ENCODE measurements at places on chromosomes 7 and 10. TPM values are rescaled to one million over a fixed set of nuclear protein-coding genes. Genes with fewer than 3 reads are reported as not detected.

- no peaks in the 10 kb centered on the region for H3K27me3 ChIP-seq
- H3K36me3 ChIP-seq = no peaks in the 10 kb centered on the region
- H3K4me1 ChIP-seq = no peaks in the 10 kb centered on the region
- H3K27ac ChIP-seq = no peak overlapping the region
Observed at GRCh38 chr7:11804621-11805020, 27.4 kb downstream of the THSD7A start.

Gene HMX3
- polyA plus RNA-seq = 0.51 TPM

DNA sequence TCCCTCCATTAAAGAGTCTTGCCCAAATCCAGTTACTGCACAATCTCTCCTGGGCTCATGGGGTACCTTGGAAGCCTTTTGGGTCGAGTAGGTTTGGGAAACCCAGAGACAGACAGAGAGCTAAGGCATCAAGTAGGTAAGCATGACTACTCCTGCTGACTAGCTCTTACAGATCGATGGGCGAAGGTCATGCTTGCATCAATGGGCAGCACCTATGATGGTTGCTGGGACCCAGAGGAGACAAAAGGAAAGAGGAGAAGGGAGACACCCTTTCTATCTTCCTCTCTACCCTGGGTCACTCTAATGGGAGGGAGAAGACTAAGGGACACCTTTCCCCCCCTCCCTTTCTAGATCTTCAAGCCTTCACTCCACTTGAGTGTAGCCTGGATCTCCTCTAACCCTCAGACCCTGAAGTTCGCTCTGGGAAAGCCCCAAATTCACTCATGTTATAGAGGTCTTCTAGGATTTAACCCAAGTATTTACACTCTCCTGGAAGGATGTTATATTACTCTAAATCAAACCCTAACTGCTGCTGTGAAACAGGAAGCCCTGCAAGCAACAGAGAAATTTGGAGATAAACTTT lies 31.6 kb upstream of the ZNF746 start:
- H3K36me3 ChIP-seq = no peaks in the 10 kb centered on the region
- H3K4me1 ChIP-seq = no peaks in the 10 kb centered on the region
- H3K27ac ChIP-seq = no peak overlapping the region
- DNase-seq = no peak

DNA sequence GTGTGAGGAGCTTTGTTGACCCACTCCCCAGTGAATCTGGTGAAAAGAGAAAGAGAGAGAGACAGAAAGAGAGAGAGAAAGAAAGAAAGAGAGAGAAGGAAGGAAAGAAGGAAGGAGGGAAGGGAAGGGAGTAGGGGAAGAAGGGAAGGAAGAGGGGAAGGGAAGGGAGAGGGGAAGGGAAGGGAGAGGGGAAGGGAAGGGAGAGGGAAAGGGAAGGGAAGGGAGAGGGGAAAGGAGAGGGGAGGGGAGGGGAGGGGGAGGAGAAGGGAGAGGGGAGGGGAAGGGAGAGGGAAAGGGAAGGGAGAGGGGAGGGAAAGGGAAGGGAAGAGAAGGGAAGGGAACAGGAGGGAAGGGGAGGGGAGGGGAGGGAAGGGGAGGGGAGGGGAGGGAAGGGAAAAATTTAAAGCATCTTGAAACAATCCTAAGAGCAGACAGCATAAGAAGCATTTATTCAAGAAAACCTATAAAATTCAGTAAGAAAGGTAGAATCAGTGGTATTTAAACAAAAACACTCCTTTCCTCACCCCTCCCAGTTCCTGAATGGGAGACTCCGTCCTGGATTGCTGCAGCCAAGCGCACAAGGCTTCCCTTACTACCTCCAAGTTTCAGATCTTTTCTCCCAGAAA lies 846.2 kb upstream of the POM121L12 start:
- H3K36me3 ChIP-seq = no peaks in the 10 kb centered on the region
- DNase-seq = no peak
- no peaks in the 10 kb centered on the region for H3K4me1 ChIP-seq
- H3K4me3 ChIP-seq = no peak overlapping the region
- no peak overlapping the region for H3K27ac ChIP-seq

Gene RSPH10B
- polyA plus RNA-seq = 0.19 TPM

- H3K4me3 ChIP-seq = no peak overlapping the region
- H3K36me3 ChIP-seq = no peaks in the 10 kb centered on the region
- no peaks in the 10 kb centered on the region for H3K27me3 ChIP-seq
- no peaks in the 10 kb centered on the region for H3K4me1 ChIP-seq
- no peak overlapping the region for H3K27ac ChIP-seq
Observed at GRCh38 chr10:91787810-91788209, 10.4 kb upstream of the TNKS2 start.

GRCh38 chr10:63462442-63462841 lies 3.3 kb downstream of the JMJD1C start:
- DNase-seq = no peak
- no peak overlapping the region for H3K4me3 ChIP-seq
- H3K27me3 ChIP-seq = no peaks in the 10 kb centered on the region
- H3K36me3 ChIP-seq = no peaks in the 10 kb centered on the region

DNA sequence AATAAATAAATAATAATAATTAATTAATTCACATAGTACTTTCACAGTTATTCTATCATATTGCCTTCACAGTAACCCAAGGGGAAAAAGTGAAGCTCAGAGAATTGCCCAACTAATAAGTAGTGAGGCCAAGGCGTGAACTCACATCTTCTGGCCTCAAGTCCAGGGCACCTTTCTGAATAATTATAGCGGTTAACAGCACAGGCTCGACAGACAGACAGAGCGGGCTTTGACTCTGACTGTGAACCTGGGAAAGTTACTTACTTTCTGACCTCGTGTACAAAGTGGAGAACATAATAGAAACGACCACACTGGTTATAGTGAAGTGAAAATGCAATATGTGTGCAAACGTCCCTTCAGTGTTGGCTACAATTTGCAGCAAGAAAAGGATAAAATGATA lies 5.7 kb upstream of the SMKR1 start:
- H3K4me1 ChIP-seq = no peaks in the 10 kb centered on the region
- peaks cover 2% of the 10 kb centered on the region for H3K27me3 ChIP-seq
- no peak overlapping the region for H3K27ac ChIP-seq
- H3K36me3 ChIP-seq = no peaks in the 10 kb centered on the region

- DNase-seq = peak; percentile 87
- H3K36me3 ChIP-seq = no peaks in the 10 kb centered on the region
- peak overlapping the region; percentile 95 for H3K27ac ChIP-seq
- peaks cover 4% of the 10 kb centered on the region for H3K4me1 ChIP-seq
Observed at GRCh38 chr10:17756557-17757217, 4.7 kb downstream of the TMEM236 start.

DNA sequence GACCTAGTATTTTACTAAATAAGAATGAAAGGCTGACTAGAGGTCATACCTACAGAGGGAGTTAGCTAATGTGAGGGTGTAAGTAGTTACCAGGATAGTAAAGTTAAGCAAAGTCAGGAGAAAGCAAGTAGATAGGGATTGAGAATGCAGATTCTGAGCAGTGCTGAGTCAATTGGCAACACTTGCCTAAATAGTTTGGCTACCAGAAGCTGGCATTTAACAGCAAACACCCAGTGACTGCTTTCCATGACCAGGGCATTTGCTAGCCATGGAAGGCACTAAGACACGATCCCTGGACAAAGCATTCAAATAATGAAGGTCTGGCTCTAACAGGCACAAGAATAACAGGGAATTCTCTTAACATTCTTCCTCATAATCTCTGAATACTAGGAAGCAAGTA lies 25.9 kb downstream of the TNKS2 start:
- H3K4me1 ChIP-seq = no peaks in the 10 kb centered on the region
- peaks cover 22% of the 10 kb centered on the region for H3K36me3 ChIP-seq
- no peak overlapping the region for H3K4me3 ChIP-seq
- DNase-seq = no peak
- H3K27ac ChIP-seq = no peak overlapping the region

- no peak overlapping the region for H3K4me3 ChIP-seq
- H3K36me3 ChIP-seq = peaks cover 2% of the 10 kb centered on the region
- no peaks in the 10 kb centered on the region for H3K27me3 ChIP-seq
- no peak overlapping the region for H3K27ac ChIP-seq
Observed at GRCh38 chr7:11416641-11417458, 415.1 kb downstream of the THSD7A start.

Gene ZNF25
- polyA plus RNA-seq = 1.4 TPM

Gene VGF
- polyA plus RNA-seq = not detected

DNA sequence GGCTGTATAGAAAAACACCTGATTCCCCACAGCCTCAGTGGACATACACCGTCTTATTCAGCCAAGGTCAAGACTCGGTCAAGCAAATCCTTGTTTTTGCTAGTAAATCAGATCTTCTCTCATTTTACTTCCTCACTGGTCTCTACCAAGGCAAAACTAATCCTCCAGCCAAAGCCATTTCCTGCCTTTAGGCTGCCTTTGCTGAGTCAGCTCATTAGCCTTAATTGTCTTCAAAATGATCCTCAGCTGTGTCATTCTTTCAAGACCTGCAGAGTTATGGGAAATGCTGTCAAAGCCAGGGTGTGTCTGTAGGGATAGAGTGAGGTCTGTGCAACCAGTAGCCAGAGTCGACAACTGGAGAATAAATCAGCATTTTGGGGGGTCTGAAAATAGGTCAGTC lies 107.2 kb upstream of the FAM180A start:
- H3K27ac ChIP-seq = no peak overlapping the region
- no peak overlapping the region for H3K4me3 ChIP-seq
- no peaks in the 10 kb centered on the region for H3K36me3 ChIP-seq

Gene RPEL1
- polyA plus RNA-seq = not detected

Gene SFTPA1
- 0.21 TPM for polyA plus RNA-seq

DNA sequence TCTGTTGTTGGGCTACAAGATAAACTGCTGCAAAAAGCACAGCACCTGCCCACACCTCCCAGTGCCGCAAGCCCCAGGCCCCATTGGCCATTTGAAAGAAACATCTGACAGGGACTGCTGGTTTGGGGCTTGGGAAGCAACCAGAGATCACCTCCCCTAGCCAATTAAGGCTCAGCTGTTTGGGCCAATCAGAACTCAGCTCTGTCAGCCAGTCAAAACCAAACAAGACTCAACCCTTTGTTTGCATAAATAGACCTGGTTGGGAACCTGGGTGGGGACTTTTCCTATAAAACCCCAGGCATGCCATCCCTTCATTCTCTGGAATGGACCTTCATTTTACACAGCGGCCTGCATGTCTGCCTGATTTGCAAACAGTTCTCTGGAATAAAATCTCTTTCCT lies 17.2 kb upstream of the NME8 start:
- H3K27ac ChIP-seq = no peak overlapping the region
- H3K27me3 ChIP-seq = no peaks in the 10 kb centered on the region
- DNase-seq = no peak
- no peak overlapping the region for H3K4me3 ChIP-seq

DNA sequence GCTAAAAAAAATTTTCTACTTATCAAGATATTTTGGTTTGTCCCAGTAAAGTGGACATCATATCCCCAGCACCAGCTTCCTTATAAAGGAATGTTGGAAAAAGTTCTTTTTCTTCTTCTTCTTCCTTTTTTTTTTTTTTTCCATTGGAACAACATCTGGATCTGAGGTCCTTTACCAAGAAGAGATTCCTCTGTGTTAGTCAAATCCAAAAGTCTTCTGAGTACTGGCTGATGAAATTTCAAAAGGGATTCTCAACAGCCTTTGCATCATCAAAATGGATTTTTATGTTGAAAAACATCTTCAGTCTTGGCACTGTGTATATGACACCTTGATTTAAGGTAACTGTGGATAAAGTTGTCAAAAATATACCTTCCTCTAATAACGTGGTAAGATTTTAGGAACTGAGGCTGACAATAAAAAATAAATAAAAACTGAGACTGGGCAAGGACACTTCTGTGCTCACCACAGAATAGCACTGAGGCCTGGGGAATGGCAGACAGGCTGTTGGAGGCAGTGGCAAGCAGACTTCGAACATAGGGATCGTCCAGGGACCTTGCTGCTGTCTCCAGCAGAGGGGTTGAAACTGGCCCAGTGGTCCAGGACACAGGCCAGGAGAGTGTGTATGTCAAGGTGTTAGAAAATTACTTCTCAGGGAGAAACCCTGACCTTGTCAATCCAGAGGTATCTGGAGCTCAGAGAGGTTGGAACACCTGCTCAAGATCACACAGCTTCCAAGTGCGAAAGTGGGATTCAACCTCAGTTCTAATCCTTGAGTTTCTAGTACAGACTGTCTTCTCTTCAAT lies 130.4 kb downstream of the PTPN20 start:
- no peaks in the 10 kb centered on the region for H3K36me3 ChIP-seq
- no peaks in the 10 kb centered on the region for H3K27me3 ChIP-seq
- no peak overlapping the region for H3K27ac ChIP-seq
- H3K4me3 ChIP-seq = no peak overlapping the region
- no peaks in the 10 kb centered on the region for H3K4me1 ChIP-seq

Gene COL17A1
- 57.0 TPM for polyA plus RNA-seq

- no peaks in the 10 kb centered on the region for H3K4me1 ChIP-seq
- DNase-seq = no peak
- H3K36me3 ChIP-seq = peaks cover 8% of the 10 kb centered on the region
- H3K4me3 ChIP-seq = no peak overlapping the region
Observed at GRCh38 chr10:122232769-122233168, 38.3 kb upstream of the BTBD16 start.

DNA sequence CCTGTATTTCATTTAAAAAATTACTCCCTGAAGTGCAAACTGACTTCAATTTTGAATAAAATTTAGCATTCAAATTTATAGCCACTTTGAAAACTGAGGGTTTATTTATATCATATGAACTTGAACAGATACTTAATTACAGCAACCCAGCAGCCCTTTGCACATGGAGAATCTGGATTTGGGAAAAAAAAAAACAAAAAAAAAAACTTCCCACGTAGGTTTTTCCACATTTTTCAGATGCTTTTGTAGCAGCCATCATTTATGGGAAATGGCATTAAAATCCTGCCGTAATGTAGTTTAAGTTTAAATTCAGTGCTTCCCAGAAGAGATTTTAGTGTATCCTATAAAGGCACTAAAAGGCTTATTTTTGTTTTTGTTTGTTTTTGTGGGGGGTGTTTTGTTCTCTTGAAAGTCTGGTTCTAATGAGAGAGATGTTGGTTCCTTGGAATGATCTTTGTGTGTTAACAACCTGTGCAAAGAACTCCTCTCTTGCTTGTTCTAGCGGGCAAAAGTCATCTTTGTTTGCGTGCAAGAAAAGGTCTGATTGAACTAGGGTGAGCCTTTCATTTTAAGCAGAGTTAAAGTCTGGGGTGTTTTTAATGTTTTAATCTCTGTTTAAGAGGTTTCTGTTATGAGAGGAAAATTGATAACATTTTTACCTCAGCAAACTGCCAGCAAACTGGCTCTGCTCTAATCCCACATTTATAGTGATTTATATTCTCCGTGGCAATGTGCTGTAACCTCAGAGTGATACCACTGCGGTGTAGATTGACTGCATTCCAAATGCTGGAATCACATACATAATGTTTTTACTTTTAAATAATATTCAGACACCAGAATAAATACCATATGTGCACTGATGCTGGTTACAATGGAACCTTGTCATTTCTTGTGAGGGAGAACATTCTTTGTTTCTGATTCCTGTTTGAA lies 105.5 kb downstream of the WNT2 start:
- H3K27ac ChIP-seq = no peak overlapping the region
- DNase-seq = no peak
- H3K27me3 ChIP-seq = no peaks in the 10 kb centered on the region
- H3K4me3 ChIP-seq = no peak overlapping the region
- H3K36me3 ChIP-seq = peaks cover 16% of the 10 kb centered on the region

GRCh38 chr7:153430931-153431330 lies 621.3 kb upstream of the DPP6 start:
- H3K27ac ChIP-seq = no peak overlapping the region
- H3K27me3 ChIP-seq = no peaks in the 10 kb centered on the region
- no peaks in the 10 kb centered on the region for H3K36me3 ChIP-seq
- no peaks in the 10 kb centered on the region for H3K4me1 ChIP-seq

- peaks cover 6% of the 10 kb centered on the region for H3K4me1 ChIP-seq
- DNase-seq = peak; percentile 8
- H3K27me3 ChIP-seq = peaks cover 34% of the 10 kb centered on the region
- H3K36me3 ChIP-seq = no peaks in the 10 kb centered on the region
Observed at GRCh38 chr10:27741173-27742091, 4.2 kb downstream of the MKX start.

Gene MLXIPL
- 119 TPM for polyA plus RNA-seq

Gene THNSL1
- polyA plus RNA-seq = 1.4 TPM

GRCh38 chr7:25392588-25393338 lies 164.5 kb upstream of the NPVF start:
- H3K4me1 ChIP-seq = no peaks in the 10 kb centered on the region
- no peaks in the 10 kb centered on the region for H3K27me3 ChIP-seq
- no peaks in the 10 kb centered on the region for H3K36me3 ChIP-seq

Gene TMEM196
- 0.22 TPM for polyA plus RNA-seq
